ENCODE measurements at places on chromosomes 7 and 10. TPM values are rescaled to one million over a fixed set of nuclear protein-coding genes. Genes with fewer than 3 reads are reported as not detected.

RBP4 gene
- total RNA-seq = not detected

SHH gene
- not detected for total RNA-seq

TDRD1 gene
- total RNA-seq = under 0.01 TPM

PRKAR2B gene
- 38.5 TPM for total RNA-seq

CTAGE6 gene
- total RNA-seq = 0.68 TPM

AP5Z1 gene
- 28.3 TPM for total RNA-seq

ZNF117 gene
- 4.8 TPM for total RNA-seq

DGKI gene
- total RNA-seq = 3.9 TPM

TRPV6 gene
- not detected for total RNA-seq

DNA sequence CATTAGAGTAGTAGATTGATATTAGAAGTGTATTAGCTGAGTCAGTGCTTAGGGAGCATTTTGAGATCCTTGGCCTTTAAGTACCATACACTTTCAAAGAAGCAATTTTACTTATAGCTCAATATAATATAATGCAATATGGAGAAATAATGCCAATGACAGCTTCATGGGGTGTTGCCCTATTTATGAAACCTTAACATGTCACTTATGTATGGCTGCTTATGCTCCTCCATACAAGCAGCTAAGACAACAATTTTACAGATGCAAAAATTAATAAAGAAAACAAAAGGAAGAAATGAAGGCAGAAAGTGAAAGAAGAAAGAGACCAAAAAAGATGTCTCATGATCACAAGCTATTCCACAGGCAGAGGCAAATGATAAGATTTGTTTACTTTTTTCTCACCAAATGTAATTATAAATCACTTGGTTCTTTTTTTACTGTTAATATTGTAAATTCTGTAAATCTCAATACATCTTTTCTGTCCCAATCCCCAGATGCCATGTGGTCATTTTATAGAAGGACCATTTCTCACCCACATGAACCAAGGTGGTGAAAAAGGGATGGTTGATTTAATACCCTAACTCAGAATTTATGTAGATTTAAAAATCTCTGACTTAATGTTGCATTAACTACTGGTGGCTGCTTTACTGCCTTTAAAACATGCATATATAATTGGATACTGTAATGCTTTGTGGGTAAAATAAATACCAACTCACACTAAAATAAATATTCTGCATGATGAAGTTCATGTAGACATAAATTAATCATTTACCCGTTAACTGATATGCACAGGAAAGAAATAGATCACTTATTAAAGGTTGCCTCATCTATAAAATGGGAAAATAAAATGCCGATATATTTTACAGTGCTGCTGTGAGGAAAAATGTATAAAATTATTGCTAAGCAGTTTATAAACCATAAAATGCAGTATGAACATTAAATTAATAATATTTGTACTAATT lies 33.5 kb upstream of the RHOBTB1 start:
- DNase-seq = no peak

- no peak for DNase-seq
Observed at GRCh38 chr10:11301571-11302111, 284.0 kb downstream of the CELF2 start.

DNA sequence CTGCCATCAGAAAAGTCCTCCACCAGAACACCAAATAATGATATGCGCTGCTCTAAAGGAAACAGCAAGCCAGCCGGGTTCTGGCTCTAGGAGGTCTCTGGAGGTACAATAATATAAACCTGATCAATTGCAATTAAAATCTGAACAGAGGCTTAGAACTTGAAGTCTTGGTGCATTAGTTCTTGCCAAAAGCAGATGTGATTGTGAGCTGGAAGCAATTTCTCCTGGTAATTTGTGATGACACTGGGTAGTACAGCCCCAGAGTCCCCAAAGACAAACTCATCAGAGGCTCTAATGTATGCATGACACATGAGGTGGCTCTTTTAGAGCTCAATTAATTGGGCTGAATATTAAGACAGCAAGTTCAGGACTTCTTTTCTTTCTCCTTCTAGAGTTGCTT lies 3.3 kb downstream of the ETV1 start:
- DNase-seq = no peak

GRCh38 chr7:71601851-71602250 lies 469.9 kb downstream of the GALNT17 start:
- no peak for DNase-seq

DNA sequence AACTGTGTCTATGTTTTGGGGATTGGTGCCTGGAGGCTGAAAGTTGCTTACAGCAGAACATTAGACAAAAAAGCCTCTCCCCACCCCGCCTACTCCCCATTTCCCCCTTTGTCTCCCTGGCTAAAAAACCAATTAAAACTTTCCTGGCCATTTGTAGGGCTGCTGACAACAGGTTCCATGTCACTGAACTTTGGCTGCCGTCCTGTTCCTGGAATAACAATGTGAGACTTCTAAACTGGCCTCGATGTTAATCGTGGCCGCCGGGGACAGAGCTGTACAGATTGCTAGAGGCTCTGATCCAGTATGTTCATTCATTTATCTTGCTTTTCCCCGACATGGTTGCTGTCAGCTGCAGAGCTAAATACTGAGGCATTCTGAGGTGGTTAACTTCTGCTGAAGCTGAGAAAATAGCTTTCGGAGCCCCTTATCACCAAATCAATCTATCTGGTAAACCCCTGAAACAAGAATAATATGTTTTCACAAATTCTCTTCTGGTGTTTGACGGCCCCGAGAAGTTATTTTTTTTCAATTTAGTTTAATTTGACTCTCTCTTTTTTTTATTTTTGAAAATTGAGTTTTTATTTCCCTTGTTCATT lies 271.6 kb downstream of the GFRA1 start:
- peak; percentile 2 for DNase-seq

GRCh38 chr7:18495412-18496340 lies at the start of gene HDAC9:
TSS of gene HDAC9 (plus strand) at chr7:18495749. CDS start at chr7:18496303, 554 bp downstream.
- peak; percentile 73 for DNase-seq

- DNase-seq = no peak
Observed at GRCh38 chr10:120552262-120552661, 95.2 kb downstream of the PLPP4 start.

DNA sequence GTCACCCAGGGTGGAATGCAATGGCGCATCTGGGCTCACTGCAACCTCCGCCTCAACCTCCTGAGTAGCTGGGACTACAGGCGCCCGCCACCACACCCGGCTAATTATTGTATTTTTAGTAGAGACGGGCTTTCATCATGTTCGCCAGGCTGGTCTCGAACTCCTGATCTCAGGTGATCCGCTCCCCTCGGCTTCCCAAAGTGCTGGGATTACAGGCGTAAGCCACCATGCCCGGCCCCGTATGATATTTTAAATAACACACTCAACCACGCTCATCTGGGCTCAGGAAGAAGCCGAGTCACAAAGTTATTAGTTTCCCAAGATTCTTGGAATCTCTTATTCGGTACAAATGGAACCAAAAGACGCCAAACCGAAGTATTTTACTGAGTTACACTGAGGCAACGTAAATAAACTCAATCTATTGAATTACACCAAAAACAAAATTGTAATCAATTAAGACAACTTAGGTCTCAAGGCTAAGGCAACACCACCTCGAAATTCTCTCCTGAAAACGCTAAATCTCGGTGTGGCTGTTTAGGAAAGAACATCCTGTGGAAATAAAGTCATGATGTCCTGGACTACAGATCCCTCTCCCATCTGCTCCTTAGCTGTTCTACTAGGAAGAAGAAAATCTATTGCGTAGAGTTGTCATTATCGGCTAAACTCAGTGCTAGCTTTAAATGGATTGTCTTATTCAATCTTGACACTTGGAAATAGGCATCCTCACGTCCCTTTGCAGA lies 910 bp downstream of the ARHGAP19 start:
- DNase-seq = no peak
